ENCODE measurements at places on chromosomes 4 and X. TPM values are rescaled to one million over a fixed set of nuclear protein-coding genes. Genes with fewer than 3 reads are reported as not detected.

- peak; percentile 28 for DNase-seq
These were observed 789 bp downstream of the ARHGAP10 start for GRCh38 chr4:147732518-147733235.

- DNase-seq: no peak
These were observed 23.7 kb upstream of the FAM47B start for GRCh38 chrX:34918856-34919255.

DNA sequence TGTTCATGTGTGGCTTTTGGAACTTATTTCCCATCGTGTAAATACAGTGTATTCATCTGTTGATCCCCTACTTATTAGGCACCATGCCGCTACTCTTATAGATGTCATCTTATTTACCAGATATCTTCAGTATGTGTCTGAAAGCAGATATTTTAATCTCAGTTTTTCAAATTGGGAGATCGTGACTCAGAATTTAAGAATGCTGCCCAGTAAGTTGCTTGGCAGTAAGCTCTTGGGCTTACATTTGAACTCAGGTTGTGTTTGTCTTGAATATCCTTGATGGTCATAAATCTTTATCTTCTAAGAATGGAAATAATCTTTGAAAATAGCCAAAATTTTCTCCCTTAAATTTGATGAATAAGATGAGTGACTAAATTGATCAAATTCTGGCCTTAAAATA lies 45.9 kb upstream of the RPA4 start:
- DNase-seq: no peak

- no peak for DNase-seq
These were observed 663.6 kb downstream of the PCDH7 start for GRCh38 chr4:31383767-31384166.

GRCh38 chrX:107766470-107767150 lies 9.0 kb downstream of the TSC22D3 start:
- DNase-seq: no peak

GRCh38 chr4:14726877-14727361 lies 275.4 kb upstream of the CPEB2 start:
- no peak for DNase-seq

GRCh38 chr4:30879855-30880598 lies 159.9 kb downstream of the PCDH7 start:
- no peak for DNase-seq

DNA sequence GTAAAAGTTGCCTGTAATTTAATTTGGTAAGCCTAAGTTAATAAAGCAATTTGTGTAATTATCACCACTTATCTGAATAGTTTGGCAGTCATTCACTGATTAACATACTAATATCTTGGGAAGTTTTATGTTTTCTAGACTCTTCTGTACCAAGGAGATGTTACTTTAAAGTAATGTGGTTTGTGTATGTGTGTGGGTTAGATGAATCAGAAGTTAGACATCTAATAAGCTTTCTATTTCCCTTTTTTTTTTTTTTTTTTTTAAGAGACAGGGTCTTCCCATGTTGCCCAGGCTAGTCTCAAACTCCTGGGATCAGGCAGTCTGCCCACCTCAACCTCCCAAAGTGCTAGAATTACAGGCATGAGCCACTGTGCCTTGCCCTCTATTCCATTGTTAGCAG lies 5.3 kb downstream of the SLAIN2 start:
- DNase-seq: no peak

DNA sequence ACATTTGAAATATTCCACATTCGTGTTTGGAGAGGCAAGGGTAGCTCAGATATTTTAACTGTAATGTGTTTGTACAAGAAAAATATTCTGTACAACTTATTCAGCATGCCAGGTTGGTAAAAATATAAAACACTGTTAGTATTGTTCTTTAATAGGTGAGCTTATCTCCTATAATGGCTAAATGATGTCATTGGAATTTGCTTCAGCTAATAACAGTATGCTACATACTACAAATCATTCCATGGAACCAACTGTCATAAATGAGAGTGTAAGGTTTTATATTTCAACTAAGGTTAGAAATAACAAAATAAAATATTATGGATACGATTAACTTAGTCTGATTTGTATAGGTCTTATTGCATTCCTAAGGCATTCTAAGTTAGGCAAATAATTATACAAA lies 206.6 kb downstream of the ADGRL3 start:
- DNase-seq: no peak

DNA sequence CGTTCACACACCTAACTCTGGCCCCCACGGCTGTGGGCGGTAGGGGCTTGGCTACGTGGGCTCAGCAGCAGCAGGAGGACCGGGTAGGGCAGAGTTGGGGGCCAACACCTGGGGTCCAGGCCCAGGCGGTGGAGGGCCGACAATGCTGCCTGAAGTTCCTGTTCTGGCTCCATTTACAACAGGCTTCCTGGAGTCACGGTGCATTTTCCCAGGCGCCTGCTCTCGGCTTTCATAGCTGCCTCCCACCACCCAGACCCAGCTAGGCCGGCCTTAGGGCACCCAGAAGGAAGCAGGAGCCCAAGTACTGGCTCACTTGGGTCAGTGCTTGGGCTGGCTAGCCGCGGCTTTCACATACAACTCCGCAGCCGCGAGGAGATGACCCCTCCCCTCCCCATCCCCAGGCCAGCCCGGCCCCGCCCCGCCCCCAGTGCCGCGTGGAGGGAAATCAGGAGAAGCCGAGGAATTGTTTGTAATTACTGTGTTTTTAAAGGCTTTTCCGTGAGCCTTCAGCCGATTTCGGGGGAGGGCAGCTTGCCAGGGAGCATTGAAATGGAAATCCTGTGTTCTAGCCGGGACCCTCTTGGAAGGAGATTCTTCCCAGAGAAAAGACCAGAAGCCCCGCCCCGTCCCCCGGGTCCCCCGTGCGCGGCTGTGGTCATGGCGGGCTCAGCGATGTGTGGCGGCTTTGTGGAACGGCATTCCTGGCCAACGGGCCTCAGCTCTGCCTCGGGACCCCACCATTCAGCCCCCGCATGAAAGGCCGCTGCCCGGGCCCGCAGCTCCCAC lies 28.5 kb downstream of the PJA1 start:
- no peak for DNase-seq

- no peak for DNase-seq
These were observed 15.2 kb downstream of the FHDC1 start for GRCh38 chr4:152951348-152951747.

DNA sequence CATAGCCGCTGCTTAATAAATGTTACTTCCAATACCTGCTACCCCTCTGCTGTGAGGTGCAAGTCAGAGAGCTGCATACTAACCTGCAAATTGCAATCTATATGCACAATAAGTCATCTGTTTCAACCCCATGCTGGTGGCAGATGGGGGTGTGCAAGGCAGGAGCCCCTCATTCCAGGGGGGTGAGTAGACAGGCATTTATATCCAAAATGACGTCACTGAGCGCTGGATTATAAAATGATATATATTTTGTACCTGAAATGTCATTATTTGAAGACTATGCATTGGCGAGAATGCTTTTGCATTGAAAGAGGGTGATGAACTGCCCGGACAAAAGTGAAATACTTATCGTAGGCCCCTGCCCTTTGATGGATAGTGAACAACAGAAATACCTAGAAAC lies 24.7 kb downstream of the RBMX2 start:
- DNase-seq: no peak

DNA sequence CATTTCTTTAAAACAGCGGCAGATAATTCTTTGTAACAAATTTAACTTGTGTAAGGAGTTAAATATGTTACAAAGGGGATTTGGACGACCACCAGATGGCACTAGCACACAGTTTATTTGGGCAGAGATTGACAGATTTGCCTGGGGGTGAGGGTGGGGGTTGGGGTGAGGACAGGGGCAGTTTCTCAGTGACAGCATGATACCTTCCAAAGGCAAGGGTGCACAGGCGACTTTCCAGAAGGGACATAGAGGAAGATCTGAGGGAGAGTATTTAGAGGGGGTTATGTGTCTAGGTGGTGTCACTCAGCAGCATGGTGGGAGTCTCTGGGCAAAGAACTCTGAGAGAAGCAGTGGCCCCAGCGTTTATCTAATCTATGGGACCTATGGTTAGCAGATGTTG lies 9.6 kb upstream of the TMA16 start:
- DNase-seq: peak; percentile 62

GRCh38 chrX:12794654-12795053 lies 3.4 kb downstream of the PRPS2 start:
- no peak for DNase-seq

DNA sequence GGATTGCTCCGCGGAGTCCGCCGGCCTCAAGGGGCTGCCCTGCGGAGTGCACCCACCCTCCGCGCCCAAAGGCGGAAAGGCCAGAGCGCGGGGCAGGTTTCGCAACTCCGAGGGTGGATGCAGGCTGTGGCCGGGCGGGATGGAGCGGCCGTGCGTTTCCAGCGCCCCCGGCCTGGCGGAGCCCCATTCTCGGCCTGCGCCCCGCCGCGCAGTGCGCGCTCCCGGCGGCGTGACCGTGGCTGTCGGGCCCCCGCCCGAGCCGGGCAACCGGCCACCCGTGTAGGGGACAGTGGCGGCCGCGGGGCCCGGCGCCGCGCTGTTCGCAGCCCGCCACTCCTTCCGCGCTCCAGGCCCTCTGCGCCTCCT lies 331 bp downstream of the SETD7 start:
- no peak for DNase-seq

DNA sequence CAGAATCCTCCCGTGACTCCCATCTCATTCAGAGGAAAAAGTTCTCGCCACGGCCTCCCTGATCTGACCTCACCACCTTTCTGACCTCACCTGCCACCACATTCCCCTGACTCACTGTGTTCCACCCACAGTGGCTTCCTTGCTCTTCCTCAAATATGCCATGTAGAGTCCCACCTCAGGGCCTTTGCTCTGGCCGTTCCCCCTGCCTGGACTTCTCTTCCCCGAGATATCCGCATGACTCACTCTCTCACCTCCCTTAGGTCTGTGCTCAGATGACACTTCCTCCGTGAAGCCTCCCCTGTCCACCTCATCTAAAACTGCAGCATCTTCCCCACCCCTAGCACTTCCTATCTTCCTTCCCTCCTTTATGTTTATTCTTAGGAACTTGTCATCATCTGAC lies 7.2 kb upstream of the TSPYL2 start:
- DNase-seq: no peak

The AREG gene
- total RNA-seq: 0.90 TPM

The IQCM gene
- not detected for total RNA-seq

The HAND2 gene
- total RNA-seq: not detected

The BRS3 gene
- total RNA-seq: not detected

The GNL3L gene
- total RNA-seq: 34.9 TPM

The RAP2C gene
- total RNA-seq: 47.1 TPM

The BOD1L1 gene
- total RNA-seq: 34.8 TPM

The CRMP1 gene
- total RNA-seq: 0.30 TPM

The CYBB gene
- not detected for total RNA-seq

The SLC16A2 gene
- 0.05 TPM for total RNA-seq

The GPR50 gene
- not detected for total RNA-seq

The OPN1MW3 gene
- not detected for total RNA-seq

The NSDHL gene
- total RNA-seq: 18.6 TPM

The TRIM60 gene
- not detected for total RNA-seq
